CD4-positive, alpha-beta T cell treated with Interleukin-10 for 1 hour (primary cell): ENCODE measurements at places on chromosomes 5 and 9.

DNA sequence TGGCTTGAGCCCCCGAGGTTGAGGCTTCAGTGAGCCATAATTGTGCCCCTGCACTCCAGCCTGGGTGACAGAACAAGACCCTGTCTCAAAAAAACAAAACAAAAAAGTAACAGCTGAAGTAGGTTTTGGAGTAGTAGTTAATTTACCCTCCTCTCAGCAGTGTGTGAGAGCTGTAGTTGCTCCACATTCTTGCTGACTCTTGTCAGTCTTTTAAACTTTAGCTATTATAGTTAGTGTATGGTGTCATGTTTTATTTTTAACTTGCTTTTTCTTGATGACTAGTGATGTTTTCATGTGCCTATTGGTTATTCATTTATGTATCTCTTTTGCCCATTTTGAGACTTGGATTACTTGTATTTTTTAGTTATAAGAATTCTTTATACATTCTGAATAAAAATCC is 52.9 kb upstream of the DHFR start:
- no peak for DNase-seq

DNA sequence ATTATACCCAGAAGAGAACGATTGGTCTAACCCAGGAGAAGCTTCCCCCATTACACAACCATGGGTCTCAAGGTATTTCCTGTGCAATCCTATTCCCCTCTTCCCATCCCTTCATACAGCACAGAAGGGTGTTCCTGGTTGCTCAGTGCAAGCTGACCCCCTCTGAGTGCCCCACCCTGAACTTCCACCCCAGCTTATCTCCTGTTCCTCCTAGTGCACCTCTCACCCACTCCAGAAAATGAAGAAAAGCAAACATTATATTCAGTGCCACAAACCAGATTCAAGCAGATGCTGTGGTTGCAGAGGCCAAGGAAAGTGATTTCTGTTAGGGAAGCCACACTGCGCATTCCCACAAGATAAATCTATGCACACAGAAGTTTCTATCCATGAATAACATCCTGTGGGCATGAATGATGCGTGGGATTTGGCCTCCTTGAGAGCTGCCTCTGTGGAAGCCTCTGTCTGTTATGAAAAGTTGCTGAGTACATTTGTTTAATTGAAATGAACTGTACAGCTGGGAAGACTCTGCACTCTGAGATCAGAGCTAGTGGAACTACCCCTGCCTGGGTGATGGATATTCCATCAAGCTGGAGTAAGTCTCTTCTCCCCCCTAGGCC is 2.2 kb upstream of the OR2S2 start:
- DNase-seq, result no peak

- DNase-seq, result no peak
These were observed 60.2 kb downstream of the SPOCK1 start for GRCh38 chr5:137438932-137439331.

- no peak for DNase-seq
These were observed 88.2 kb upstream of the NR3C1 start for GRCh38 chr5:143491646-143492045.

DNA sequence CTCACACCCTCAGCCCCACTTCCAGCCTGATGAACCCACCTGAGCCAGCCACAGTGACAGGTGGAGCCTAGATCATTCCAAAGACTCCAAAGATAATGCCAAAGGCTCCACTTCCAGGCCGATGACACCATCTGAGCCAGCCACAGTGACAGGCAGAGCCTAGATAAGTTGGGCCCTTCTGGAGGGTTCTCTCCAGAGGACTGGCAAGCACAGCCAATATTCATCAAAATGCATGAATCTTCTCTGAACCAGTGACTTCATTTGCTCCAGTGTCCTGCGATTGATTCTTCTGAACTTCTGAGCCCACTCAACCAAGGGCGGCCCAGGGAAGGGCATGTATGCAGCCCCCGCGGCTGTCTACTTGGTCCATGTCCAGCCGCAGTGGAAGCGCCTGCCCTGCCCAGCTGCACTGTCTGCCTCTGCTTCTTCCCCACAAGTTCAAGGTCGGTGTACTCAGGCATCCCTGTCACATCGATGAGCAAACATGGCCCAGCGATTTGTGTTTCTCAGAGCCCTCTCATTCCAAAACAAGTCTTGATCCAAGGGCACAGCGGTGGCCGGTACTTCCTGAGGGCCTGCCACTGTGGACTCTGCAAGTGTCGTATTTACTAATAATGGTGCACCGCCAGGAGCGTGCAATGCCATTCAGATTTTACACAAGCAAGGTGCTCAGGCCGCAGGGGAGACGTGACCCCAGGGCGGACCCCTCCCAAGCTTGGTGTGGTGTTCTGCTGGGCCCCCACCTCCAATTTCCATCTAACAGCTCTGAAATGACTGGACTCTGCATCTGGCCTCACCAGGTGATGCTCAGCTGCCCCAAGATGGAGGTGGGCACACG is 107.0 kb downstream of the VAV2 start:
- no peak for DNase-seq

- no peak for DNase-seq
These were observed 265.0 kb downstream of the ZNF608 start for GRCh38 chr5:124481419-124481818.

GRCh38 chr9:80789831-80790230 is 899.5 kb downstream of the TLE1 start:
- DNase-seq, result no peak

GRCh38 chr9:123312306-123312877 is 43.6 kb upstream of the CRB2 start:
- no peak for DNase-seq

- peak; percentile 29 for DNase-seq
These were observed 94.7 kb upstream of the ANKRD55 start for GRCh38 chr5:56327809-56328208.

- DNase-seq, result no peak
These were observed 19.6 kb downstream of the FBXO38 start for GRCh38 chr5:148403344-148403743.

- DNase-seq, result no peak
These were observed 2.3 kb upstream of the PLK2 start for GRCh38 chr5:58462154-58462553.

- no peak for DNase-seq
These were observed 211.5 kb downstream of the MED10 start for GRCh38 chr5:6166698-6167394.
